ENCODE measurements at places on chromosomes 4 and X.

DNA sequence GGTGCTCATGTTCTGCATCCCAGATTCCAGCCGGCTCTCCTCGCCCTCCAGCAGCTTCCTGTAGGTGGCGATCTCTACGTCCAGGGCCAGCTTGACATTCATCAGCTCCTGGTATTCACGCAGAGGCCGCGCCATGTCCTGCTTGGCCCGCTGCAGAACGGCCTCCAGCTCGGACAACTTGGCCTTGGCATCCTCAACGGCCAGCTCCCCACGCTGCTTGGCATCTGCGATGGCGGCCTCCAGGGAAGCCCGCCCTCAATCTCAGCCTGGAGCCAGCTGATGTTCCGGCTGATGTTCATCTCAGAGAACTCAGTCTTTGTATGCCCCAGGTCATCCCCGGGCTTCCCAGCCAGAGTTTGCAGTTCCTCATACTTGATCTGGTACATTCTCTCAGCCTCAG is 431.8 kb upstream of the DIPK2B start:
- DNase-seq: no peak

- no peak for DNase-seq
Measured at GRCh38 chr4:41405464-41406112, 132.4 kb upstream of the LIMCH1 start.

DNA sequence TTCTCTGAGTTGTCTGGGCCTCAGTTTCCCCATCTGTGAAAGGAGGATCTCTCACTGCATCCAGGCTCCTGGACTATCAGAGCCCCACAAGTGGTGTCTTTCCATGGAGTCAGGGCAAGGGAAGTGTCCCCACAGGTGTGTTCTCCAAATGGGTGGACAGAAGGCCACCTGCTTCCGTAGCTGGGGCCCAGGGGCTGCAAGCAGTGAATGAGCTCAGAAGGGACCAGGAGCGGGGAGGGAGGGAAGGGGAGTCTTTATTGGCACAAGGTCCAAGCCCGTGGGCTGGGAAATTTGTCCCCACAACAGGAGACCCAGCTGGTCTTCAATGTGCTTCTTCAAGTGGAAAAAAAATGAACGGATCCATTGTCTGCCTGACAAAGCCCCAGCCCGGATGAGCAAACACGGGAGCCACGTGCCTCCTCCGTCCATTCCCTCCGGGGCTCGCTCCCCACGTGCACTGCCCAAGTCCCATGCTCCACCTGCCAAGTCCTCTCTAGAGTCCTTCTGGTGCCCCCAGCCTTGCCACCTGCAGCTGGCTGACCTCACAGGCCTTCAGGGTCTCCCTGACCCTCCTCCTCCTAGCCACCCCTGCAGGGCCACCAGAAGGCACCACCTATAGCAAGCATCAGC is 72.0 kb downstream of the JAKMIP1 start:
- DNase-seq: no peak

GRCh38 chrX:100677611-100678181 is 33.7 kb downstream of the SRPX2 start:
- no peak for DNase-seq

GRCh38 chrX:46792810-46793188 is 33.9 kb upstream of the SLC9A7 start:
- no peak for DNase-seq

DNA sequence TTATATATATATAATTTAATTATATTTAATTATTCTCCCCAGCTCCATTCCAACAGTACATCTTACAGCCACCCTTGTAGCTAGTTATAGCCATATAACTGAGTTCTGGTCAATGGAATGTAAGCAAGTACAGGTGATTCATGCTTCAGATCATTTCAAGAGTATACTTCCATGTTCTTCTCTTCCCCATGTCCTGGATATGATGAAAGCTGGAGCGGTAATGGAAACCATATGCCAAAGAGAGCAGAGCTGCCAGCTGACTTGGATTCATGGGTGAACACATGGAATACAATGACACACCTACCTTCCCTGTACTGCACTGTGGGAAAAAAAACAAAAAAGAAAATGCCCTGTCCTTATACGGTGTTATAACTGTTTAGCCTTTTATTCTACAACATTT is 17.5 kb upstream of the CORIN start:
- DNase-seq: no peak

DNA sequence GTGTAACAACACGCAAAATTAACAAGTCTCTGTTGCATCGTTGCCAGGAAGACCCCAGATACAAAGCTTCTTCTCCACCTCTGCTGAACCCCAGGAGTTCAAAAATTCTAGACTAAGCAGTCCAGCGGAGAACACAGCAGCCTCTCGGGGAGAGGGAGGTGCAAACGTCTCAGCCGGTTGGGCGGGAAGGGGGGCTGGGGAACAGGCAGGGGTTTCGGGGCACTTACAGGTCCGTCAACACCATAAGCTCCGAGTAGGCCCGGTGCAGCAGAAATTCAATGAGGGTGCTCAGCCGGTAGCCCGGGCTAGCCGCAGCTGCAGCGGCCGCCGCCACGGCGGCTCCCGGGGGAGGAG is 394 bp downstream of the MED14 start:
- DNase-seq: no peak

DNA sequence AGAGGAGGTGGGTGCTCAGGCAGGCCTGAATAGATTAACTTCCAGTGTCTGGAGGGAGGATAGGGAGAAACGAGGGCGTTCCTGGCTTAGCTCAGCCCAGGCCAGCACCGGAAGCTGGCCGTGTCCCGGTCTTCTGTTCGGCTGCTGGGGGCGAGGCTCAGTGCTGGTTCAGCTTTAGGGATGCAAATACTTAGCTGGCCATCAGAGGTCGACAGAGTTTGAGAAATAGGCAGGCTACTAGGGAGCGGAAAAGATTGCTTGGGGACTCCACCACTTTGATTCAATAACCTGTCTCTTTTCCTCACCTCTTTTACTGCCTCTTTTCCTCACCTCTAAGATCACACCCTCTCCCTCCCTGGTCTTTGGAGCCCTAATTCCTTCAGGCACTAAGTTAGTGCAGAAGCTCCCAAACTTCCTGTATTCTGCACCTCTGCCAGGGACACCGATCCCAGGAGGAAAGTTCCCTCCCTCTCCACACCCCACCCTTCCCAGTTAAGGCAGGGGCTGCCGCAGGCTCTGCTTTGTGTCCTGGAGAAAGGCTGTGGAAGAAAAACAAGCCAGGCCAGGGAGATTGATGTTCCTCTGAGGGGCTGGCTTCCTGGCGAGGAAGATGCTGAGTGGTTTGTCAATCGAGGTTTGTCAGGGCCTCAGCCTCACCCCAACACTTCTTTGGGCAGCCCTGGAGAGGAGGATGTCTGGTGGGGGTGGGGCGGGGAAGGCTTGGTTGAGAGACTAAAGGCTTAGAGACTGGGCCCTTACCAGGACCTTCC is 6.0 kb upstream of the EFNB1 start:
- no peak for DNase-seq

DNA sequence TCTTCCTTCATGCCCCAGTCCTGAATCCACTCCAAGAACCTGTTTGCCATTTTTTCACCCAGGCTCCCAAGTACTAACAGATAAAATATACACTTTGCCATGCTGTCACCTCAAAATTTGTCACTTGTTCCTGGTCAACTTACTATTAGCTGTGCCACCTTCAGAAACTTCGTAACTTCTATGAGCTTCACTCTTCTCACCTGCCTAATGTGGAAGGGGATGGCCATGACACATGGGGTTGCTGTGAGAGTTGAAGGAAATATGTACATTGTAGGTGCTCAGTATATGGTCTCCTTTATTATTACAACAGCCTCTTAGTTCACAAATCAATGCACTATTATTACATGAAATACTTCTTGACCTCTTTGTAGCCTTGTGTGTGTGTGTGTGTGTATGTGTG is 10.4 kb downstream of the TMSB4X start:
- DNase-seq: no peak

DNA sequence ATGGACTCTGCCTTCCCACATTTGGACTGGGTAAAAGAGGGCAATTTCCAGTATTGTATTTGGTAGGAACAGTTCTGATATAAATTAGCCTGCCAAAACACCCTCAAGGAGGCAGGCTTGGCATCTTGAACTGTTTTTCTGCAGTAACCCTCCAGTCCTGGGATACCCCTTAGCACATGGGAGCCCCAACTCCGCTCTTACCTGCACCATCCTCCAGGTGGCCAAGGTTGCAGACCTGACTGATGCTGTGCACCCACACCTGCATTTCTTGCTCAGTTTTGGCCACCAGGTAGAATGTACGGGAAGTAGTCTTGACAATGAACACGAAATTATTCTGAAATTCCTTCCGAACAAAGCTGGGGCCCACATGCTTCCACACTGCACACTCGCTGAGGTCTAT is 35.1 kb downstream of the GAB3 start:
- no peak for DNase-seq

DNA sequence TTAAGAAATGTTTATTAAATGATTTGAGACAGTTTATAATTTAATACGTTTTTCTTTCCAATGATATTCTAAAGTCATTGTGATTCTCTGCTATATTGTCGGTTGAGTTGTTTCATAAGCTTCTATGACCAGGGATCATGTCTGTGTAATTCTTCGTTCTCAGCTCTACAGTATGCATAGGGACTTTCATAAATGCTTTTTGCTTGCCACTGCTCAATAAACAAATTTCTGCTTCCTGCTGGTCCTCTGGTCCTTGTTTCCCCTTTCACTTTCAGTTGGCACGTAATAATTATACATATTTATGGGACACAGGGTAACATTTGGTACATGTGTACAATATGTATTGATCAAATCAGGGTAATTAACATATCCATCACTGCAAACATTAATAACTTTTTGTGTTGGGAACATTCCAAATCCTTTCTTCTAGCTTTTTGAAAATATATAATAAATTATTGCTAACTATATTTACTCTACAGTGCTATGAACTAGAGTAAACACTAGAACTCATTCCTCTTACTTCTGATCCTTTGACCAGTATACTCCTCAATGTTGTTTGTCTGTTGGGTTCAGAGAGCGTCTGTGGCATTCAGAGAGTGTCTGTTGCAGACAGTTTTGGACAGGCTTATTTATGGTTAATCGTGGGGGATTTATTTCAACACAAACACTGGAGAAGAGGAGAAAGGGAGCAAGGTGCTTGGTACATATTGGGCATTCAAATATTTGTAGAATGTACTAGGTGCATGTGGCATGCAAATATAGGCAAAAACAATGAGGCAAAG is 68.3 kb upstream of the SPANXB1 start:
- DNase-seq: no peak

GRCh38 chrX:14832151-14832550 is 40.7 kb downstream of the FANCB start:
- DNase-seq: no peak

DNA sequence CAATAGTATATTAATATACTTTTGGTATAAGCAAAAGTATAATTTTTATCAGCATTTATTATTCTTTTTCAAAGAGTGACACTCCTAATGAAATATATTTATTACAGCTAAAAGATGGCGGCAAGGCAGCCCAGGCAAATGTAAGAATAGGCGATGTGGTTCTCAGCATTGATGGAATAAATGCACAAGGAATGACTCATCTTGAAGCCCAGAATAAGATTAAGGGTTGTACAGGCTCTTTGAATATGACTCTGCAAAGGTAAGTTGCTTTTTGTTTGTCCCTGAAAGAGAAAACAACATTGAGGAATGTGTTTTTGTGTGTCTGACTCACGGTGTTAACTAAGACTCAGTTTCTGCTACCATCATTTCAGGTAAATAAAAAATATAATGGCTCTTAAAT is 71.9 kb downstream of the PDLIM5 start:
- DNase-seq: no peak

GRCh38 chrX:27890611-27891010 is 82.8 kb downstream of the MAGEB10 start:
- DNase-seq: no peak

GRCh38 chrX:3582451-3582850 is 131.0 kb downstream of the PRKX start:
- DNase-seq: no peak

GRCh38 chrX:39260965-39261364 is 459.7 kb downstream of the MID1IP1 start:
- DNase-seq: no peak

DNA sequence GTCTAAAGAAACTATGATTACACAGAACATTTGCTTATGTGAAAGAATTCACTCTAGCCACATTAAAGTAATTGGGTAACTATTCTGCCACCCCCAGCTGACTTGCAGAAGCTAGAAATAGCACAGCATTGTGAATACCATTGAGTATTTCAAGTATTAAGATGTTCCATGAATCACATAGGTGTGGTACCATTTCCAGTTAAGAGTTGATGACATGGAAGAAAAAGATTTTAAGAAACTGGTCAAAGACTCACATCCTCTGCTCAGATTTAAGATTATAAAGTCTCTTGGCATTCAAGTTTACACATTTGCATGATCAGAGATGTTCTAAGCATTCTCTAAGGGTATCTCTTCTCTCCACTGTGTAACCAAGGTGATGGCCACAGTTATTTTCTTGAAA is 287.5 kb downstream of the CAMK2D start:
- DNase-seq: no peak

GRCh38 chr4:53854991-53855568 is 209.3 kb downstream of the CHIC2 start:
- no peak for DNase-seq

DNA sequence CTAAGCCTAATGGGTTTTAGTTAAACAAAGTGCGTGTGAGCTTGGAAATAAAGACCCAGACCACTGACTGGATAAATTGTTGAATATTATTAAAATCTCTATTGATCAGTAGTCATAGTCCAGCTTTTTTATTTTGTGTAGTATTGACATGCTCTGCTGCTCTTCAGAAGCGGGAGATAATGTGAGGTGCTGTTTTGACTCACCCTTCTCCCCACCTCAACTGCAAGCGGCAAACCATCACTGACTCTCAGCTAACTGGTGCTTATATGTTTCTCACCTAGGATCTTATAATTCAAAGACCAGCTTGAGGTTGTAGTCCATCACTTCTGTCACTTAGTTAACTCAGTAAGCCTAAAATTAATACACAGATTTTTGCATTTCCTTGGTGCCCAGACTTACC is 72.2 kb downstream of the COMMD8 start:
- DNase-seq: no peak

- DNase-seq: no peak
Measured at GRCh38 chrX:23845351-23845817, 62.4 kb downstream of the APOO start.

DNA sequence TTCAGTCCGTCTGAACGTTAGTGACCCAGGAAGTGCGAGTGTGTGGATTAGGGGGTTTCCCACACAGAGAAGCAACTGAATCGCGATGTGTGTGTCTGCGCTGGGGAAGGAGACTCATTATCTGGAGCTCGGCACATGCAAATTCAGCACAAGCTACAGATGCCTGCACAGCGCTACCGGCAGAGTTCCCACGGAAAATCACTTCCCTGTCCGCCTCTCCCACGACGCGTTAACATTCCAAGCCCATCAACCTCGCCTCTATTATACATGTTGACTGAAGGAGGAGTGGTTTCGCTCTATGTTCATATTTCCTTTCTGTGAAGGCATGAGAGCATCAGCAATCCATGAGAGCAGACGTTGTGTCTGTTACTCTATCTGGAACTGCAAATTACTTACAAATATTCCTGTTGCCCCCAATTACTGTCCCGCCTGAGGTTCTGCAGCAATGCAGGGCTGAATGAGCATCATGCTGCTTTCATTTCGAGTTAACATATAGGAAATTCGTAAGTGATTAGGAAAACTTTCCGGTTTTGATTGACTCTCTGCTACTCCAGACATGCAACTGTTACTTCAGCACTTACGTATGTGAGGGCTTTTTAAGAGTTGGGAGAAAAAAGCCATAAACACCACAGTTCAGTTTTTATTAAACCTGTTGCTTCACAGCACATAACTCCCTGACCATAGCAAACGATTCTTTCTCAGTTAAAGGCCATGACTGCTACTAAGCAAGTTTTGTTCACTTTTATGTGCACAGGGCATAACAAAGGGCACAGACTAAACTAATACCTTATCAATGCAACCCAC is 15.0 kb upstream of the MTNR1A start:
- DNase-seq: no peak

- DNase-seq: peak; percentile 89
Measured at GRCh38 chr4:139177869-139178619, 1.0 kb upstream of the ELF2 start.

Measured in dorsolateral prefrontal cortex (tissue), 122 donors.